ENCODE measurements at places on chromosomes 4 and X.
A peak's percentile ranks its signal among the peaks of the same experiment; 100 is the strongest.

GRCh38 chr4:27007507-27007906 lies 146.9 kb downstream of the STIM2 start:
- no peak for DNase-seq

- DNase-seq: no peak
Measured at GRCh38 chrX:24877288-24877664, 138.5 kb downstream of the ARX start.

DNA sequence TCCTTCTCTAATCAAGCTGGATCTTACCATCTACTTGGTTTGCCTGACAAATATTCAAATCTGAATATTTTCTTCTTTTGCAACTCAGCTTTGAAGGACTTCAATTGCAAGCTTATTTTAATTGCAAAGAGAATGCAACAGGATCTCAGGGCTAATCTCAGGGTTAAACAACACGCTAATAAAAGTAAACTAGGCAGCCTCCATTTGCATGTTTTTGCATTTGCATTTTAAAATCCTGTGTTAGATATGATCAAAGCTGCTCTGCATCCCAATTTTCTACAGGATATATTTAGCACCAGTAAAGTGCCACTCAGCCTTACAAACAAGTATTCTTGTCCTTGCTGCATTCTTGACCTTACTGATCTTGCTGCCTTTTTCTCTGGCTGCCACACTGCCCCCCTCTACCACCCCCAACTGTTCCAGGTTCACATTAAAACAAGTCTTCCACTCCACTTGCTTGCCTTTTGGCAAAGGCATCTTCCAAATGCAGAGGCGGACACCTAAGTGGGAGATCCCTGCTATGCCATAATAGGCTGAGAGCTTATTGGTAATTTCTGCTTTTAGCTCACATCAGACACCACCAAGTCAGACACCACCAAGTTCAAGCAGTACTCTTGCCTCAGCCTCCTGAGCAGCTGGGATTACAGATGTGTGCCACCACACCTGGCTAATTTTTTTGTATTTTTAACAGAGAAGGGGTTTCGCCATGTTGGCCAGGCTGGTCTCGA lies 48.1 kb downstream of the GPRIN3 start:
- DNase-seq: no peak

- no peak for DNase-seq
Measured at GRCh38 chr4:174575436-174575835, 53.1 kb upstream of the HPGD start.

DNA sequence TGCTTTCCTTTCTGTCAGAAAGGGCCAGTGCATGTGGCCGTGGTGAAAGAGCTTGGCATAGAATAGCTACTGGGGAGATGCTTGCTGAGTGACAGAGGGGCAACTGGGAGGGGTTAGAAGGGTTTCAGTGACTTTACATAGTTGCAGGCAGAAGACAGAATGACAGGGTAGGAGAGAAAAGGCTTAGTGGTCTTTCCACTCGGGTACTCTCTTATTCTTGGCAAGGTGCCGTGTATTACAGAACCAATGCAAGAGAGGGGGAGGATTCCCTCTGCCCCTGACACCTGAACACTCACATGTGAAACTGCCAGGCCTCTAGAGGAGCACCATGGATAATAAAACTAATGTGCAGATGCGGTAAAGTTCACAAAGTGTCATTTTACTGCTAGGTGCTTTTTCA lies 228.2 kb downstream of the MGST2 start:
- DNase-seq: no peak

- DNase-seq: peak; percentile 24
Measured at GRCh38 chr4:132737344-132737743, 411.8 kb upstream of the PCDH10 start.

DNA sequence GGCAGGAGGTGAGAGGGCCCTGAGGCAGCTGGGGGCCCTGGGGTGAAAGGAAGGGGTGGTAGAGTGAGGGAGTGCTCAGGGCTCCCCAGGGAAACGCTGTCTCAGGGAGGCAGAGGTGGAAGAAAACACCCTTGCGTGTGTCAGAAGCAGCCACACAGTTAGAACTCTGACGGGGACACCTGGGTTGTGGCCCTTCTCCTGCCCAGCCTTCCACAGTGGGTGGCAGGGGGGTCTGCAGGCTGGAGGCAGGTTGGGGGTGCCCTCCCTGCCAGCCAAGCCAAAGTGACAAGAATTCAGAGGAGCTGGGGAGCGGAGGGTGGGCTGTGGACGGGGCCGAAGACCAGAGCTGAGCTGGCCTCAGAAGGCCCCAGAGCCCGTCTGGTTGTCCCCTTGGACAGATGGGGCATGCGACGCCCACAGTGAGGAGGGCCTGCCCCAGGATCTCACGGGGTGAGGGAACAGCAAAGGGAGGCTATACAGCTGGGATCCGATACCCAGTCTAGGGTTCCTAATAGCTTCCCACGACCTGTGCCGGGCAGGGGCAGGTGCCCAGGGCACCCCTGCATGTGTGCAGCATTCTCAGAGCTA lies 105.2 kb upstream of the ADRA2C start:
- no peak for DNase-seq

- no peak for DNase-seq
Measured at GRCh38 chr4:40178672-40179071, 18.2 kb upstream of the RHOH start.

DNA sequence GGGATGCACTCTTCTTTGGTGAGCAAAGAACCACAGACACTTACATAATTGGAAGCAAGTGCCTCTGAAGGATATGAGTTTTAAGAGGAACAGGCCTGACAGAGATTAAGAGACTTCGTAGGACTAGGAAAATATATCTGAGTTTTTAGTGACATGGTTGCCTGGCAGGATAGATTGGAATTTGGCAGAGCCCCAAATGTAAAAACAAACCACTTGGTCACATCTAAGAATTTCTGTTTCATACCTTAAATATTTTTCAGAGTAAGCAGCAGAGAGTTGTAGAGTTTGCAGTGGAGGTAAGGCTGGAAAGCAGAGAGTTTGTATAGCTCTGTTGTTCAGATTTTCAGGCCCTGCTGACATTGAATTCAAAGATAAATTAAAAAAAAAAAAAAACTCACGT lies 150.1 kb upstream of the MAGEB2 start:
- DNase-seq: no peak

DNA sequence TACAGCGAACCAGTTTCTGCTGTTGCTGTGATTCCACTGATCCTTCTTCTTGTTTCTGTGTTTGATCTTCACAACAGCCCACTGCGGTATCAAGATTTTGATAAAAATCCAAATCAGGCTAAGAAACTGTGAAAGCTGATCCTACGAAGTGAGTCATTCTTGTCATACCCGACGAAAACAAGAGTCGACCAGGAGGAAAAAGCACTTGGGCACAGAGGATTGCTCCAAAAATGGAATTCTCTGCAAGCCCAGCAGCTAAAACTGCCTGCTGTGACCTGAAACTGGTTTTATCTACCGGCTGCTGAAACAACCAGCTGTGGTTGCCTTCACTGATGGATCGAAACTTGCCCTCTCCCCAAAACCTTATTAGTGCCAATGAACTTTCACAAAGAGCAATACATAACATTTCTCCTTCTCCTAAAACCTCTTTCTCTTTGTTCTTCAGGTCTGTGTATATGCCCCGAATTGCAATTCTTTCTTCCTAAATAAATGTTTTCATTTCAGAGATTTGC lies 607.0 kb upstream of the PRKX start:
- DNase-seq: peak; percentile 8

DNA sequence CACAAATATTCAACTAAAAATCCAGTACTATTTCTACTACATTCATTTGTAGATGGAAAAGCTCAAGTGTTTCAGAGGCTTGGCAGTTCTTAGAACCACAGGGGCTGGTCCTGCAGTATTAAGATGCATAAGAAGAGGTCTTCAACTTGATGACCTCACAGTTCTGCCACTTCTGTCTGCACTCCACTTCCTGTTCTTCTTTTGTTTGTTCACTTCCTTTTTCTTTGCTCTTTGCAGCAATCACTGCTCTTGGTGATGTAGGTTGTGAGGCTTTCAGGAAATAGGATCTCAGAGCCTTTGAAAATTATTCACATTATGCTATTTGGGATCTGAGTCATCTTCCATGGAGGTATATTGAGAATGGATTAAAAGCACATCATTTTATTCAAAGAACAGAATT lies 602.0 kb upstream of the CPEB2 start:
- DNase-seq: no peak

GRCh38 chrX:45566456-45566855 lies 365.8 kb upstream of the DIPK2B start:
- no peak for DNase-seq

GRCh38 chr4:153112041-153112441 lies 92.2 kb upstream of the TRIM2 start:
- DNase-seq: no peak

- DNase-seq: no peak
Measured at GRCh38 chrX:132758759-132759158, 199.7 kb downstream of the HS6ST2 start.

DNA sequence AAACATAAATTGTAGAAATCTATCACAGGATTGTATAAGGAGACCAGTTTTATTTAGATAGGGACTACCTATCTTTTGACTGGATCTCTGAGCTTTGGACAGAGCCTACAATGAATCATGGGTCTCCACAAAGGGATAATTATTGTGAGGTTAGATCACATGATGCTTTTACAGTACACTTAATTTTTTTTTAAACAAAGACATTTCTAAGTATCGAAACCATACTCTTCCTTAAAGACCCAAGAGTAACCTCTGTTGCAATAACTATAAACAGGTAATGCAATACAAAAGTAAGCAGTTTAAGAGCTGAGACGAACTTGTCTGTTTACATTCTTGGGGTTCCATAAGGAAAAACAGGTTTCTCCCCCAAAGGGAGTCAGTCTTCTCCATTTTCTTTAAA lies 64.3 kb upstream of the GABRE start:
- DNase-seq: no peak

GRCh38 chrX:24682739-24683432 lies 10.8 kb upstream of the POLA1 start:
- no peak for DNase-seq

DNA sequence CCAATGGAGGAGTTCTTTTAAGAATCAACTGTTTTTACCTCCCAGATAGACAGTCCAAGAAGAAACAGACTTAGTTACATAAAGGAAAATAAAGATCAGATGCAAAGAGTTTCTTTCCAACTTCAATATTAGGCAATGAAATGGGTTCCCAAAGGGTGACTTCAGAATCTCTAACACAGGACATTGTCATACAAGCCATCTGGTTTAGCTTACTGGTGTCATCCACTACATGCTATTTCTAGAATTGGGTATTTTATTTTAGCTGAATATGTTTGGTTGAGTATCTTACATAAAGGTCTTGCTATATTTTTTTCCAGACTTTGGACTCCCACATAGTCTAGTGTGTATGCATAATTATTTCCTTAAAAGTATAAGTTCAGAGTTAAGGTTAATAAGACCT lies 162.1 kb upstream of the SLC7A11 start:
- no peak for DNase-seq

DNA sequence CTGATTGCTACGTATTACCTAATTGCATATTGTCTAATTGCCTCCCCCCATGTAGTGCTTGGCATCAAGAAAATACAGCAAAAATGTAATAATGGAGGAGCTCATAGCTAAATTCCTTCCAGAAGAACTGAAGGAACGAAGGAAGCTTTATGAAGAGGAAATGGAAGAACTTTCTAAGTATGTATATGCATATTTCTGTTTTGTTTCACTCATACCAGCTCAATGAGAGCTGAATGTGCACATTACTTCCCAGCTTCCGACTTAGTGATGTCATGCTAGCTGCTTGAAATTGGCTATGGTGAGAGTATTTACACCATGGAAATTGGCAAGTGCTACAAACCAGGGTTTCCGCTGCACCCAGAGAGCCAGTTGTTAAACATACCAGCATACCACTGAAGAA lies 34.7 kb downstream of the LONRF3 start:
- DNase-seq: no peak

- DNase-seq: no peak
Measured at GRCh38 chr4:170068438-170069128, 21.2 kb downstream of the AADAT start.

DNA sequence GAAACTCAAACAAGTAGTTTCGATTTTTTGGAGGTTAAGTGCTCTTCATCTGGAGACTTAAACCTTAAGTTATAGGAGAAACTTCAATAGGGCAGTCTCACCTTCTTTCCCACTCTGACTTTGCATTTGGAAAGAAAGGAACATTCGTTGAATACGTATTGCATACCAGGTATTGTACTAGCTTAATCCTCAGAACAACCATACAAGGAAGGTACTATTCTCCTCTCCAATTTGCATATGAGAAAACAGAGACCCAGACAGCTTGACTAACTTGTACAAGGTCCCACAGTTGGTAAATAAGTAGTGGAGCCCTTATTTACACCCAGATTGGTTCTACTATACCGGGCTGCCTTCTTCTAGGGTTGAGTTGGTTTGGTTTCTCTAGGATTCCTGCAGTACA lies 32.6 kb downstream of the AMOT start:
- no peak for DNase-seq

GRCh38 chrX:124665621-124666400 lies 319.4 kb downstream of the SH2D1A start:
- DNase-seq: no peak

GRCh38 chr4:25783943-25784342 lies 78.8 kb downstream of the SEL1L3 start:
- no peak for DNase-seq

GRCh38 chr4:8537041-8537461 lies 43.1 kb upstream of the GPR78 start:
- no peak for DNase-seq

GRCh38 chr4:168321006-168321405 lies 2.5 kb upstream of the DDX60 start:
- no peak for DNase-seq

DNA sequence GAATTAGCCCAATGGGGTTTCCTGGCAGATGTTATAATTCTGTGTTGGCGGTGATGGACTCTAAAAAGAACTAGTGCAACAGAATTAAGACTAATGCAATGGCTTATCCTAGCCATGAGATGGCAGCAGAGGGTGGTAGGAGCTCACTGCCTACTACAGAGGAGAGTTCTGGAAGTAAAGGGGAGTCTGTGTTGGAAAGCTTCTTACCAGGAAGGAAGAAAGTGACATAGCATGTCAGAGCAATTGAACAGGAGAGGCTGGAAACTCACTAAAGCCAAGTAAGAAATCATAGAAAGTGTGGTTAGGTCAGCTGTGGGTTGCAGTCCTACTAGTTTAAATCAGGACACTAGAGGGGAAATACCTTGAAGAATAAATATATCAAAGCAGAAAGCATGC lies 6.3 kb upstream of the TRPC5OS start:
- peak; percentile 47 for DNase-seq

GRCh38 chrX:73401591-73402266 lies 45.1 kb upstream of the CDX4 start:
- no peak for DNase-seq

GRCh38 chr4:30696191-30696590 lies 24.0 kb upstream of the PCDH7 start:
- no peak for DNase-seq
